ENCODE measurements at places on chromosomes 7 and 10.

DNA sequence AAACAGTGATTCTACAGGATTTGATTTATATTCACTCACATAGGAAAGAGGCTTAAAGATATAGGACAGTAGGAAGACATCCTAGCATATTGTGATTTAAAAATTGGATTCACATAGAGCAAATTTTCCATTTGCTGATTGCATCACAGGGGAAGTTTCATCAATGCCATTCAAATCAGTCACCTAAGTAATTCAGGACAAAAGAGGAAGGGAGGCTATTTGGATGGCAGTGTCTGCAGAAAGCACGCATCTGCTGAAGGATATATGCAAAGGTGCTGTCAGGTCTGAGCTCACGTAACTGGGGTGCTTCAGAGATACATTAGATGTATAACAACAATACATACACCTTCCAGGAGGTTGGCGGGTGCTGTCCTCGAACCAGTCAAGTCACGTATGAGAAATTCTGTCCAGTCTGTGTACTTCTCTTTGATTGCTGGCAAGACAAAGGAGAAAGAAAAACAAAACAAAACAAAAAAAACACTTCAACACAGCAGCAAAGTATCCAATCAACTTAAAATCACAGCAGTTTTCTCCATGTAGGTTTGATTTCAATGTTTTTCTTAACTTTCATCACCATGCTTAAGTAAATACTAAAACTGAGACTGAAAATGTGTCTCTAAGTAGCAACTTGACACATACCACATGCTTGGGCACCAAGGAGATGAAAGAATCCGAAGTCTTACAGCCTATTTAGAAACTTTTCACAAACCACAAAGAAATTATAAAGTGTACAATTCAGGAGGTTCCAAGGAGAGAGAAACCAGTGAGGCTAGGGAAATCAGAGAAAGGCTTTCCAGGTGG is 125.1 kb downstream of the SFMBT2 start:
- no peak for DNase-seq

- DNase-seq: no peak
Measured at GRCh38 chr7:27548304-27548703, 114.4 kb downstream of the HIBADH start.

DNA sequence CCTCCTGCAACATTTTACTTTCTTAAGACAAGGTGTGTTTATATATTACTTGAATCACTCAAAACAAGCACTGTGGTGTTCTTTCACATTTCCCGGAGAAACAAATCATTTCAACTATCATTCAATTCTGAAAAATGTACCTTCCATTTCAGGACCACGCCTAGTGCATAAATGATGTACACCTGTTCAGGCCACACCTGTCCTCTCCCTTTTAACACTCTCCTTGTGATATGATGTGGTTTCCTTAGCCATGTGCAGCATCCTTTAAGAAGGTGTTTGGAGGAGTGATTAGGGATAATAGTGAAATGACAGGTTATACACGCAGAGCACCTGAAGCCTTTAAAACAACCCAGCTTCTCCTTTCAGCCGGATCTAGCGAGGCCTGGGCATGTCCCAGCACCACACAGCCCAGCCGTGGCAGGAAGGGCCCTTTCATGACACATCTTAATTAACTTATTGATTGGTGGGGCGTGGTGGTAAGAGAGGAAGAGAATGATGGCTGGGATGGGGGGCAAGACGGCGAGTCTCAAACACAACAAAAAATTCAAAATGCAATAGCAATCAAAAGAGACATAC is 26.9 kb downstream of the ABLIM1 start:
- no peak for DNase-seq

DNA sequence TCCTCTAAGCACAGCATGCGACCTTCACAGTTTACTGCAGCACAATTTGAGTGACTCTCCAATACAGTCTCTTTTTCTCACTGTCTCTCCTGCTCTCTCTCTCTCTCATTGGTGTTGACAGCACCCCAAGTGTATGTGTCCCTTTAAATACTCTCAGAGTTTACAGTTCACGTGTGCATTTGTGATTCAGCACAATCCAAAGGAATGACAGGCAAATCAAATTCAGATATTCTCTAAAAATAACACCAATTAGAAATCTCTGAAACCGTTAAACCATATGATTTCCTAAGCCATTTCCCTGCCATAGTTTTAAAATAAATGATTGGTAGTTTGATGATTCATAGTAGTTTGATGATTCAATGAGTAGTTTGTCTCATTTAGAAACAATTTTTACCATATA is 104.0 kb upstream of the GAD2 start:
- DNase-seq: no peak

- no peak for DNase-seq
Measured at GRCh38 chr10:100978121-100978900, 9.0 kb downstream of the MRPL43 start.

DNA sequence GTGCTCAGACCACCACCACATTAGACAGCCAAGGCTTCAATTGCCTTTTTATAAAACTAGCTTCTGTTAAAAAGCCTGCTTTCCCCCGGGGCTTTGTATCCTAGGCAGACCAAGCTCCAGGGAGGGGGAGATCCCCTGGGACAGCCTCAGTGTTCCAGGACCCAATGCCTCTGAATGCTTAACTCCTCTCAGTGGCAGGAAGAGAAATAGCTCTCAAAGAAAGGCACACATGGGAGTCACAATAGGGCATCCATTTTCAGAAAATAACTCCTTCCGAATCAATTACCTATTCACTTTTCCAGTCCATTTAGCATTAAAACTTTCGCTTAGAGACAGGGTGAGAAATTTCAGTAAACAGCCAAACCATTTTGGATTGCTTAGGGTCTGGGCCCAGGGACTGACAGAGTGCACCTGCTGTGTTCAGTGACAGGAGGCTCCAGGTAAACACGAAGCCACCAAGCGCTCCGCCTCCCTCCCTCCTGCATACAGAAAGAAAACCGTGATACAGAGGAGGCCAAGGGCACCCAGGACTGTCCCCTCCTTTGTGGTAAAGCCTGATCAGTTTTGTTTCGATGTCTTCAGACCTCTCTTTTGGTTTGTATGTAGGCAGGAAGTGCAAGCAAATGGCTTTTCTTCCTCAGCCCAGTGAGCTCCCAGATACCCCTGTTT is 599.7 kb downstream of the KCNMA1 start:
- no peak for DNase-seq

DNA sequence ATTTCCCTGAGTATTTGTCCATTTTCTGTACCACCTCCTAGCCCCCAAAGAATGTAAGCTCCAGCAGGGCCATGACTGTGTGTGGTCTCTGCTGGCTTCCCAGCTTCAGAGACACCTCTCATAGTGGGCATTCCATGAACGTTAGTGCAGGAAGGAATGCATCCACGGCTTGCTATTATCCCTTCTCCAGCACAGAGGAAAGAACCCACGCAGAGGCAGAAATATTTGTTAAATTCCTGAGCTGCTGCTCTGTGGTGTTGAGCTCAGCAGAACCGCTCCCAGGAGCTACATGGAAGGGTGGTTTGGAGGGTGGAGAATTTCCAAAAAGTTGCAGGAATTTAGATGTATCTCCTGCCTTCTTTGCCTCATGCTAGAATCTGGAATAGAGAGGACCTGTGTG is 275.2 kb downstream of the POU6F2 start:
- DNase-seq: no peak
